T47D (cell line): ENCODE measurements at places on chromosomes 1 and 21.

GRCh38 chr1:162471290-162471853 is 26.2 kb upstream of the UHMK1 start:
- no peak for DNase-seq

GRCh38 chr1:40663324-40664166 is 1.9 kb downstream of the RIMS3 start:
- no peak for DNase-seq

DNA sequence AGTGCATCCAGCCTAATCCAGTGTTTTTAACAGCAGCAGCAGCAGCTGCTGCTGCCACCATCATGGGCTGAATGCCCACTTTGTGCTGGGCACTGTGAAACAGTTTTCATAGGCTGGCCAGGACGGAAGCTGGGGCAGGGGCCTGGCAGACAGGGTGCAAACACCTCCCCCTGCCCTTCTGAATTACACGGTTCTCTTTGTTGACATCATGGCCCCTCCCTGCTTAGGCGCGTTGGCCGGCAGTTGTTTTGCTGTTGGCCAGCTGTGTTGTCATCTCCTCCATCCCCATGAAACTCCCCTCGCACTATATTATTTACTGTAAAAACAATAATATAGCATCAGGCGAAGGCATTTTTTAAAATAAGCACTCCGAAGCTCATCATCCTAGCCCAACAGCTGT is 33.1 kb downstream of the PTPRU start:
- no peak for DNase-seq

DNA sequence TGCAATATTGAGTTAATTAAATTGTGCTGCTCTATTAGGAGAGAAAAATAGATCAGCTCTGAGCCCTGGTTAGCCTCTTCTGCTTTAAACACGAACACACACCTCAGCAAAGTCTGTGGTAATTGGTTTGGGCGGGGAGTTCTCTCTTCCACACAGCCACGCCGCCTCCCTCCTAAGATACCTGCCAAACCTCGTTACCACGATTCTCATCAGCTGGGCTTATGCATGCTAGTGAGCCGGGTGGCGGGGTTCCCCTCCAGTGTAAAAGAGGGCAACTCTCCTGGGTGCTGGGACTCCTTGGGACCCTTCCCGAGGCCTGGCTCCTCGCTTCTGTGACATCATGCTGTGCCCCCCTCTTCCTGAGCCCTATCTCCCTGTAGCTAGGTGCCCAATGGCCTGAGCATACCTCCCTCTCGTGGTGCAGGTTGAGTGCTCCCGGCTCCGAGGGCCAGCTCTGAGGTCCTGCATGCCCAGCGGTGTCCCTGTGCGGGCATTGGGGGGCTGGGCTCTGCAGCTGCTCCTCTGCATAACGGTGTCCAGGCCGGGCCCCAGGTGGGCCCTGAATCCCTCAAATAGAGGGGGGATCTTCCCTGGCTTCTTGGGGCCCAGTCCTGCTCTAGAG is 182.9 kb downstream of the PRDM16 start:
- DNase-seq = no peak

GRCh38 chr1:219924342-219924741 is 4.0 kb downstream of the SLC30A10 start:
- DNase-seq = no peak

DNA sequence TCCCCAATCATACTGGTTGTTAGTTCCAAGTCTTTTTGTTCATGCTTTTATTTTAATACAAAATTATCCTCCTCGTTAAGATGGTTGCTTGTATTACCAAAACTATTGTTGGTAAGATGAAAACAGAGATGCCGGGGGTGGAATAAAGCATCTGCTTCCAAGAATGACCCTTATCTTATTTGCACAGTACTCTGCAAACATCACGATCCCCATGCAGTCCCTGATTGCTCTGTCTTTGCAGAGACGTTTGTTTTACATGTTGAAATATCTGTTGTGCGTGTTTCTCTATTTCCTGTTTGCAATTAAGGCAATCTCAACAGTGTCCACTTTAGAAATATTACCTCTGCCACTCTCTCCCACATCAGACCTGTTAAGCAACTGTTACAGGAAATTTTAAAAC is 141.3 kb upstream of the NCAM2 start:
- peak; percentile 2 for DNase-seq

- DNase-seq = no peak
These were observed 56.6 kb downstream of the ACOT7 start for GRCh38 chr1:6336776-6337622.

- no peak for DNase-seq
These were observed 345.7 kb upstream of the RUNX1 start for GRCh38 chr21:35394634-35395369.

DNA sequence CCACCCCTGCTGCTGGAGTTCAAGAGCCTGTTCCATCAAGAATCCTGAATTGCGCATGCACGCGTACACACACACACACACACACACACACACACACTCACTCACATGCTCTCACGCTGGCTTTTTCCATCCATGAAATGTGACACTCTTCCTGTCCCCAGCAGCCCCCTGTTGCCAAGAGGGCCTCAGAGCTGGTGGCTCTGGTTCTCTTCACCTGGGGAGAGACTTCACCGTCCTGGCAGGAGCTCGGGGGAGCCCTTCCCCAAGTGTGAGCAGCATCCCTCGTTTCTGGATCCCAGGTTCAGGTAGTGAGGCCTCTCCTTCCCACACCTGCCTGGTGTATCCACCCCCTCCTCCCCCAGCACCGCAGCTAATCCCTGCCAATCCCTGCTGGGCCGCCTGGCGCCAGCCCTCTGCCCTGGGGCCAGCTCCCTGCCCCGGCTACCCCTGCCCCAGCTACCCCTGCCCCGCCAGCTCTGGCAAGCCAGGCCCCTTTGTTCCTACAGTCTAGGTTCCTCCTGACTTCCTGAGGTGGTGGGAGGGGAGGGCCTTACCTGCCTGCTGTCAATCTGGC is 9.9 kb downstream of the PLOD1 start:
- DNase-seq = no peak
